ENCODE measurements at places on chromosomes 1 and 21.

- no peak for DNase-seq
Measured at GRCh38 chr1:54365398-54365797, 40.8 kb downstream of the SSBP3 start.

GRCh38 chr21:34511181-34511580 is 829 bp downstream of the KCNE1 start:
- no peak for DNase-seq

DNA sequence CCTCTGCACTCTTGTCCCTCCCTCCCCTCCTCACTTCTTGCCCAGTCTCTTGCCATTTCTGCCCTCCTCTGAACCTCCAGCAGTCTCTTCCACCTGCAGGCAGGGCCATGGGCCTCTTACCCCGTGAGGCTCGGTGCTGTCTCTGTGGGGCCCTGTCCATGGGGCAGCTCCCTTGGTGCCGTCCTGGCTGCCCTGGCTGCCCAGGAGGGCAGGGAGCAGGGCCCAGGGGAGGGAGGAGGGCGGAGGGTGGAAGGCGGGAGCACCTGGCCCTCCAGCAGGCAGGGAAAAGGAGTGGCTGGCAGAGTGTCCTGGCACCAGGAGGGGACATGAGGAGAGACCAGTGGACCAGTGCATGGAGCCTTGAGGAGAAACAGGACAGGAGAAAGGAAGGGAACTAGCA is at the start of gene RORC:
Gene RORC (minus strand): TSS at position 198 of the 400 bp plus-strand sequence. CDS start 38 bp downstream, at position 160.
- DNase-seq: peak; percentile 75

- no peak for DNase-seq
Measured at GRCh38 chr1:2232916-2233438, 4.9 kb downstream of the SKI start.

GRCh38 chr21:46100906-46101305 is 3.0 kb downstream of the COL6A2 start:
- DNase-seq: no peak

Measured in LNCaP clone FGC (cell line).